ENCODE measurements at places on chromosomes 6 and 20.

GRCh38 chr20:31820228-31820627, 1.1 kb downstream of the MYLK2 start:
- DNase-seq = no peak

- peak; percentile 21 for DNase-seq
Observed at GRCh38 chr6:81751388-81752083, 945 bp downstream of the TENT5A start.

DNA sequence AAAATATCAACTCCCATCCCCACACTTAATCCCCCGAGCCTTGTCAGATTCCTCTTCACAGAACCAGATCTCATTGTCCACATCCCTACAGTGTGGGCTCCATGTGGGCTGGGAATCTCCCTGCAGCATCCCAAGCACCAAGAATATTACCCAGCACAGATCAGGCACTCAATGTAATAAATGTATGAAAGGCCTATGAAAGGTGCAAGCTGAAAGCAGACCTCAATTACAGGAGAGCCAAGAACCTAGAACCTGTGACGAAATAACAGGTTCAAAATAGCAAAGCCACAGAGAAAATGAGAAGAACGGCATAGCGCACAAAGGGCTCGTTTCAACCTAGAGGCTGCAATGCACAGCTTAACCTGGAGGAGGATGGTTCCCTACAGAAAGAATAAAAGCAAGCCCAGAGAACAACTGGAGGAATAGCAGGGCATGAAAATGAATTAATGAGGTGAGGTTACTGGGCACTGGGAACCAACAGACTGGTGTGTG, 3.1 kb downstream of the SLC23A2 start:
- DNase-seq = no peak

DNA sequence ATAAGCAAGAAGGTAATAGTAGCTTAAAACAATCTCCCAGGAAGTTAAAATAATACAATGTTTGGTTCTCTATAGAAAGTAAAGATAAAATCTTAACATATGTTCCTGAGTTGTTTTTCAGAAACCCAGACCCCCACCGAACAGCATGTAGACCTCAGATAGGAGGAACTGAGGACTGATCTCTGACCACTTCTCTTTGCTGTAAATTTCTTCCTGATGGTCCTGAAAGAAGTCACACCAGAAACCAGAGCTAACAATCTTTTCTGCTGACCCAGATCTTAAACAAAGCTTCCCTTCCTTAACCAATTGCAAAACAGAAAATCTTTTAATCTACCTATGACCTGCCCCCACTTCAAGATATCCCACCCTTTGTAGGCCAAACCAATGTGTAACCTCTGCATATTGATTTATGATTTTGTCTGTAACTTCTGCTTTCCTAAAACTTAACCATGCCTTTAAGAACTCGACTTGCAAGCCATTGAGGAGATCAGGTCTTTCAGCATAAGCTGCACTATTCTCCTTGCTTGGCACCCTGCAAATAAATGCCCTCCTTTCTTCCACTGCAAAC, 21.9 kb upstream of the BEND6 start:
- DNase-seq = no peak

GRCh38 chr20:49646126-49646525, 67.6 kb downstream of the B4GALT5 start:
- no peak for DNase-seq

DNA sequence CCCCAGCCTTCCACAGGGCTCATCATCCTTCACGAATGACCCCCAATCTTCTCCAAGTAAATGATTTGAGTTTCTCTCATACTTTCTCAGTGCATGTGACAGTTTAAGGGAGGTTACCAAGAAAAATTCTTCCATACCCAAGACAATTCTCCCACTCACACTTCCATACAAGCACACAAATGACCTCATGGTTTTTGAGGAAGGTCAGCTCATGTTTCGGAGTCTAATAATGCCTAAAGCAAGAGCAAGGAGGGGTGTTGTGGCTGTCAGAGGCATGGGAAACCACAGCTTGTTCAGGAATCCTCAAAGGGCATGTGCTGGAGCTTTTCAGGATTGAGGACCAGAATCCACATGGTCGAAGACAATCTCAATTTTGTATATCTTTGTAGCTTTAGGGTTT, 279.0 kb downstream of the MAFB start:
- DNase-seq = no peak

GRCh38 chr6:112258642-112259336, 4.4 kb upstream of the LAMA4 start:
- no peak for DNase-seq

DNA sequence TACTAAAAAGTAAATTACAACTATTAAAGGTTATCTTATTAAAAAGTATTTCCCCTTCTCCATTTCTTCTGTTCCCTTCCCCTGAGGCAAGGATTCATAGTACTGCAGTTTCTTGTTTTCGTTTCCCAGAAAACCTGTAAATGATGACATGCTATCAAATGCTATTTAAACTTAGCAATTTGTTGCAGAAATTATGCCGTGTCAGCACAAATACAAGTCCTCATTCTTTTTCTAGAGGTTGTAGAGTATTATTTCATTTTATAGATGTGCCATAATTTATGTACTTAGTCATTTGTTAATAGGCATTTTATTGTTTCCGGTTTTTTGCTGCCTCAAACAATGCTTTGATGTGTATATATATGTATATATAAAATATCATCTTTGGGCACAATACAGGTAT, 268.4 kb downstream of the PLCB1 start:
- no peak for DNase-seq

All from activated T-cell treated with anti-CD3 and anti-CD28 coated beads for 48 hours (primary cell).